Gastroesophageal sphincter (tissue), 4 donors: ENCODE measurements at places on chromosomes 7 and 10.

DNA sequence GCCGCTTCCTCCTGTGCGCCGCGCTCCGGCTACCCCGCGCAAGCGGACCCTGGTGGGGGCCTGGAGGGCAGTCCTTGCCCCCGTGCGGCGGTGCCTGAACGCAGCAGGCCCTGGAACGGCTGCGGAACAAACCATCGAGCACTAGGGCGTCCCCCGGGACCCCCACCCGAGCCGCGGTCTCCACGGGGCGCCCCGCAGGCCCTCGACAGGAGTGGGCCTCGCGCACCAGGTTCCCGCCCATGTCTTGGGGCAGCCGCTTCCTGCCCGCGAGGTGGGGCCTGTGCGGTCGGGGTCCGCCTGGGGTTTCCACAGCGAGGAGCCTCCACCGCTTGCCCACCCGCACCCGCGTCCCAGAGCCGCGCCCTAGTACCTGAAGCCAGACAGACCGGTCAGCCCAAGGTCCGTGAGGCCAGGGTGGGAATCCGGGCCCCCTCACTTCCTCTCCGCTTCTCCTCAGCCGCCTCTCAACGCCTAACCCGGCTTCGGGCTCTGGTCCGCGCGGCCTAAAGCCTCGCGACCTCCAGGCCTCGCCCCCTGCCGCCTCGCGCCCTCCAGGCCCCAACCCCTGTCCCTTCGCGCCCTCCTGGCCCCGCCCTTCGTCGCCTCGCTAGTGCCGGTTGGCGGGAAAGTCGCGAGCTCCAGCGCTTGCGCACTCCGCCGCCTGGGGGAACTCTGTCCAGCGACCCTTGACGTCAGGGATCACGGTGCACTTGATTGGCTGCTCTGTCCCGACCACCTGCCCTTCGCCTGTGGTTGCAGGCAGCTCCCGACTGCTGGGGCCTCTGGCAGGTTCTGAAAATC lies 7.0 kb upstream of the GBX1 start:
- ATAC-seq: peak; percentile 44

- no peak for ATAC-seq
These were observed 10.0 kb upstream of the DUSP5 start for GRCh38 chr10:110487411-110488331.

DNA sequence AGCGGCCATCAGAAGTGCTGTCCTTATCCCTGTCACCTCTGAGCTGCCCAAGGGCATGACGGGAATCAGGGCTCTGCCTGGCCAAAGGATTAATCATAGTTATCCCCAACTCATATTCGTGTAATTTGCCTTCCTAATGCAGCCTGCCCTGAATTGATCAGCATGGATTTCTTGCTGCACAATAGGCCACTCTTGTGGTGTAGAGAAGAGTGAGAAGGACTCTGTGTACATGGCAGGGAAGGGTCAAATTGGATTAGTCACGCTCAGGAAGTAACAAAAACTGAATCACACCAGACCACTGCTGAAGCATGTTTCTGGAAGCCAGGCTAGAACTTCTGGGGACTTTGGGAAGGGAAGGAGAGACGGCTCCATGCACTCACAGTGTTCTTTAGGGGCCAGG lies 227.0 kb downstream of the BUB3 start:
- ATAC-seq: no peak

GRCh38 chr7:94492601-94493000 lies 17.0 kb upstream of the CASD1 start:
- ATAC-seq: no peak

DNA sequence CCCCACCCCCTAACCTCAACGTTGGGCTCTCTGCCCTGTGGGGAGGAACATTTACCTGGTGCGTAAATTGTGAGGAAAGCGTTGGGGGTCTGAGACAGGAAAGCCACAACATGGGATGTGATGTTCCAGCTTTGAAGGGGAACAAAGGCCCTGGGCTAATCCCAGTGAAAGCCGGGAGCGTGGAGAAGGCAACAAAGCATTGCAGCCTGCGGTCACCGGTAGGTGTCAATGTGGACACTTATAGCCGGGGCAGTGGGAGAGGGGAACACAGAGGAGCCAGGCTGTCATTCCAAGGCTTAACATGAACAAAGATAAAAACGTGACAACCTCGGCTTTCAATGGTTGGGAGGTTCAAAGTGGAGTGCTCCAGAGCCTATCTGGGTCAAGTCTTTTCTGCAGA lies 12.7 kb downstream of the PTF1A start:
- ATAC-seq: no peak

- no peak for ATAC-seq
These were observed 928 bp upstream of the CSTF2T start for GRCh38 chr10:51700228-51700817.

DNA sequence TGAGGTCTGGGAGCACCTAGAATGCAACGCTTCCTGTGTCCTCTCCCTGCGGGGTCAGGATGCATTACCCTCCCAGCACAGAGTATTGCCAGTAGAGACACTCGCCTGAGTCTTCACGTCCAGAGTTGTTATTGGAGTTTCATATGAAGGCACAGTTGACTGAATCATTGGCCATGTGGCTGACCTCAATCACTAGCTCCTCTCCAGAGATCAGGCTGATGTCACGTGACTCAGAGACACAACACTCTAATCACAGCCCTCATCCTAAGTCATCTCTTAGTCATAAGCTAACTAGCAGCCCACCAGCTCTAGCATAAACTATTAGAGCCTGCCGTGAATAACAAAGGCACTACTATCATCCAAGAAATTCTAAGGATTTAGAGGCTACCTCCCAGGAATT lies 107.8 kb downstream of the HECW1 start:
- ATAC-seq: no peak

DNA sequence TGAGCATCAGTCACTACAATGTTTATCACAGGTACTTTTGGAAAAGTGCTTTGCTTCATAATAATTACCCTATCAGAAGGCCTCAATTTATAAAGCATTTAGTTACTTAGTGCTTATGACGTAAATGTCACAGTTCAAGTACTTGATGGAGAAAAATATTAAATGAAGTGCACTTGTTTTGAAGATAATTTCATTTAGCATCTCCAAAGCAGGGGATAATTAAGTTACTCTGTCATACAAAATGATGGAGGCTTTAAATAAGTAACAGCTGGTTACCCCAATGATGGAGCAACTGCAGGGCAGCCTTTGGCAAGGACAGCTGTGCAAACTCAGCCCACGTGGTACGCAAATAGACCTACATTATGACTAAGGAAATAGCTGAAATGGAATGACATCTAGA lies 768.8 kb downstream of the GRM8 start:
- no peak for ATAC-seq

DNA sequence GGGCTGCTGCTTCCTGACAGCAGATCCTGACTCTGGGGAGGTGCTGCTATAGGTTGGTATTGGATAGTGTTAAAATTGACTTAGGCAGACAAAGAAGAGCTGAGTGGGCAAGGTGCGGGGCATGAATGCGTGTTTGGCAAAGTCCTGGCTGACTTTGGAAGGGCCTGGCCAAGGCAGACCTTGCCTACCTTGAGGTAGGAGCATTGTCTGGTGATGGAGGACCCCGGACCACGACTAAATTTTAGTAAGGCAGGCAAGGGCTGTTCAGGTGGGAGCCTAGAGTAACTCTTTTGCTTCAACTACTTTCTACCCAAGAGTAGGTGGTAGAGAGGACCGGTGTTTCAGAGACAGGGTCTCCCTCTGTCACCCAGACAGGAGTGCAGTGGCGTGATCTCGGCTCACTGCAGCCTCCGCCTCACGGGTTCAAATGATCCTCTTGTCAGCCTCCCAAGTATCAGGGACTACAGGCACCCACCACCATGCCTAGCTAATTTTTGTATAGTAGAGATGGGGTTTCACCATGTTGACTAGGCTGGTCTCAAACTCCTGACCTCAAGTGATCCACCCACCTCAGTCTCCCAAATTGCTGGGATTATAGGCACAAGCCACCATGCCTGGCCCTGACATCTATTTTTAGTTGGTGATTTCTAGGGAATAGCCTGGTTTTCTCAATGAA lies 12.2 kb upstream of the LAT2 start:
- ATAC-seq: no peak

DNA sequence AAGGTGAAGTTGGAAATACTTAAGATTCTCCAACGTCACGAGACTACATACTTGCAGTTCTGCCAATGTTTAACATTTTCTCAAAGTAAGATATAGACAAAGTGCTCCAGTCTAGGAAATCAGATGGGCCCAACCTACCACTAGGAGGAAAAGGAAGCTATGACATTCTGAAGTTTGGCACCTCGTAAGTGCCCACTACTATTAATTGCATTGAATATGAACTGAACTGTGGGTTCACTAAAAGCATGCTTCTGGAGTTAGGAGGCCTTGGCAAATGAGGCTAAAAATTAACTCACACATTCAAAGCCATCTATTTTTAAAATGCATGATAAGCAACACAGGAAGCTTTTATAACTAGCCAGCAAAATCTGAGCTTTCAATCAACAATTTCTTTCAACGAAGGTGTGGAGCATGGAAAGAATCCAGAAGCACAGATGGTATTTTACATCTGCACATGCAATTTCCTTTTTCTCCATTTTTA lies 149.7 kb downstream of the LRRTM3 start:
- ATAC-seq: no peak

- ATAC-seq: no peak
These were observed 257.3 kb downstream of the SDK1 start for GRCh38 chr7:3558400-3558799.

- no peak for ATAC-seq
These were observed 545.7 kb downstream of the GATA3 start for GRCh38 chr10:8600192-8600591.

- no peak for ATAC-seq
These were observed 105.4 kb upstream of the ZMIZ1 start for GRCh38 chr10:78963074-78964034.

- ATAC-seq: peak; percentile 86
These were observed 103.3 kb downstream of the DNMBP start for GRCh38 chr10:99906470-99906869.

- ATAC-seq: peak; percentile 61
These were observed 95.5 kb downstream of the DIP2C start for GRCh38 chr10:593901-594457.

DNA sequence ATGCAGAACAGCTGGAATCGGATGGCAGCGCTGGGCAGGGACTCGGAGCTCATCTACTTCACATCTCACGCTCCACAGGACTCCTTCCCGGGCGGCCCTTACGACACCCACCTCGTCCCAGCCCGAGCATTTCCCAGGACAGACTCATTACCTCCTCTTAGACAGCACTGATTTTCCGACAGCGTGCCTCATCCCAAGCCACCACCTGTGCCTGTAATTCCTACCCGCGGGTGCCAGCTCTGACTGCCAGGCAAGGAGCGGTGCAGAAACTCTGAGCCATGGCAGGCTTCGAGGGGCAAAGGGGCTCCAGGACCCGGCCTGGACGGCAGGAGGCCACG lies 25.6 kb downstream of the GPER1 start:
- ATAC-seq: no peak

- ATAC-seq: no peak
These were observed 83.0 kb downstream of the MGMT start for GRCh38 chr10:129550076-129550475.

DNA sequence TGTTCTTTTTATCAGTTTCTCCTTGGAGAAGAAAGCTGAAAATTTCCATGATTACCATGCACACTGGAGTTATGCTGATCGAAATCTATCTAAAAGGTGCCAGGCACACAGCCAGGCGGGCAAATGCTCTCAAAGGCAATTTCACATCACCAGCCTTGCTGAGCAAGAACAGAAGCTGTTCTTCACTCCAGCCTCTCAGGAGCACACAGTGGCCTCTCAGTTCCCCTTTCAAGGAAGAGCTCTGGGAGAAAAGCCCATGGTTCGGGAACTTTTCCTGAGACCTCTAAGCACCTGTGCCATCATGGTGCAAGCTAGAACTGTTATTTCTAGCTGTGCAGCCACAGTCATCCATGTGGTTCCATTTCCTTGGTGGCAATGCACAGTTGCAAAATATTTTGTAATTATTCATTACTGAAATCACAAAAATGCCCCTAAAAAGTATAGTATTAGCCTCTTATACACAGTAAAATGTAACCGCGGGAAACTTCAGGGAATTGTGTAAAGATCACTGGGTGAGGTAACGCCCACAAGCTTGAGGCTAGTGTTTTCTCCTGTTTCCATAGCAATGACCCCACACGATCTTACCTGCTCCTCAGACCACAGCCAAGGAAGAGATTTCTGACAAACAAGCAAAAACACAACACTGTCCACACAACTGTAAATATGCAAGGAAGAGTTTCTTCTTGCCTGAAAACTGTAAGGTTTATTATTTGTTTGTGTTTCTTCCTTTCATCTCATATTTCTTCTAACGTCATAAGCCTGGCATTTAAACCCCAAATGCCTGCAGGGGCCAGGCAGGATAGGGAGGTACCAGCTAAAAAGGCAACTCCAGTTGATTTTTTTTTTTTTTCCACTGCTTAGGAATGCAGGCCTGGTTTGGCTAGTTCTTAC lies 121.2 kb downstream of the FAM107B start:
- ATAC-seq: peak; percentile 41

- no peak for ATAC-seq
These were observed 71.5 kb downstream of the WAPL start for GRCh38 chr10:86449926-86450558.

- ATAC-seq: no peak
These were observed 266.9 kb upstream of the KLF14 start for GRCh38 chr7:131000873-131001272.

DNA sequence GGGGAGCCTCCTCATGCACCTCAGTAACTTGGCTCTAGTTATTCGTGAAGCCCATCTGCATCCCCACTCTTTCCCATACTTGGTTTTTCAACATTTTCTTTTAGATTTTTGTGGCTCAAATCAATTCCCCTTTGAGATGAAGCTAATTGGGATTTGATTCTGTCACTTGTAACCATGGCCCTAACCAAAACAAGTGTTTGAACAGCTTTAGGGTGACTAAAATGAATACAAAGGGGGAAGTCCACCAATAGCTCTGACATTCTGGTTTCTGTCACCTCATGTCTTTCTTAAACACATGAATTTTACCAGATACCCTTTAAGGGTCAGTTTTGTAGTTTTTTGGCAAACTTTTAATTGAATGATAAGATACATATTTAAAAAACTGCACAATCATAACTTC lies 87.0 kb downstream of the PCGF5 start:
- ATAC-seq: no peak

DNA sequence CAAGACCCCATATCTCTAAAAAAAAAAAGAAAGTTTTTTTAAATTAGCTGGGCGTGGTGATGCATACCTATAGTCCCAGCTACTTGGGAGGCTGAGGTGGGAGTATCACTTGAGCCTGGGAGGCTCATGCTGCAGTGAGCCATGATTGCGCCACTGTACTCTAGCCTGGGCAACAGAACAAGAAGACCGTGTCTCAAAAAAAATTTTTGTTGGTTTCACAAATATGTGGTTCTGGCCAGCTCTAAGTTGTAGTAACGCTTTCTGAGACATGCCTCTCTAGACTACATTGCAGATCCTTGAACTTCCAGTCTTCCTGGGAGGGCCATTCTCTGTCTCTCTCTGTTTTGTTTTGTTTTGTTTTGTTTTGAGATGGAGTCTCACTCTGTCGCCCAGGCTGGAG lies 24.6 kb upstream of the RHBDD2 start:
- ATAC-seq: no peak

DNA sequence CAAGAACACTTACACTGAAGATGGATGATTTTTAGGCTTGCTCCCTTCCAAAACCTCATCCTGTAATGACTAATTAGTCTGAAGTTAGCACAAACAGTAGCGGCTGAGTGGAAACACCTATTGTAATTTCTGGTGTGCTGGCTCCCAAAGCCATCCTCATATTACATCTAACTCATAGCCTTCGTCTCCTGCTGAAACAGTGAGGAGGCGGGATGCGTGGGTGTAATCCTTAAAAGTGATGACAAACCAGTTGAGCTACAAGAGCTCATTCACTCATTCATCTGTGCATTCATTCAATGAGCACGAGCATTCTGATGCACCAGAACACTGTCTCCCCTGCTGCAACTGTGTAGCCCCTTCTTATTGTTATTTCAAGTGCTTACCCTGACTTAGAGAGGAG lies 235.3 kb downstream of the CALN1 start:
- ATAC-seq: no peak
